ENCODE measurements at places on chromosomes 6 and 20.

DNA sequence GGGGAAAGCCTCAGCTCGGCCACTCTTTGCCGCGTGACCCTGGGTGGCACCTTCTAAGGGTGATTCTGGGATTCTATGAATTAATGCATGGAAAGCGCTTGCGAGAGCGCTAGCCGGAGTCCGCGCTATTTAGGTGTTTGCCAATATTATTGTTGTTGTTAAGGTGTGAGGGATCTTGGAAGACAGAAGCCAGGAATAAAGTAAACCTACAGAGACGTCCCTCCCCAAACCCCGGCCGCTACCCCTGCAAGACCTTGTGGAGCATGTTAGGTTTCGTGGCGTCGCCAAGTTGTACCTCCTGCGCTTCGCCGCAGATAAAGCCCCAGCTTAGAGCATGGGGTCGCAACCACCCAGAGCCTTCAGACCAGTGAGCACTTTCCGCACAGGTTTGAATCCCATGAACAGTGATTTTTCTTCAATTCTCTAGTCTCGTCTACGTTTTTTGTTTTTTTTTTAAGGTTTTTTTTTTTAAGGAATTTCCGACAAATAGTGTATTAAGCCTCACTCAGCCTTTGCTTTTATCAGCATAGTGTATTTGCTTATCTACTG is 16.9 kb upstream of the ZSCAN9 start:
- no peak for DNase-seq

GRCh38 chr6:26309731-26310142 is 55.3 kb upstream of the BTN3A2 start:
- DNase-seq: no peak

- no peak for DNase-seq
Measured at GRCh38 chr6:56766806-56767178, 124.1 kb upstream of the DST start.

GRCh38 chr20:35021831-35022230 is 66.2 kb downstream of the MYH7B start:
- DNase-seq: no peak

Measured in activated CD8-positive, alpha-beta memory T cell treated with anti-CD3 and anti-CD28 coated beads for 4 hours (primary cell).